Astrocyte (in vitro differentiated cells and primary cell): ENCODE measurements at places on chromosomes 2 and 18. TPM values are rescaled to one million over a fixed set of nuclear protein-coding genes. Genes with fewer than 3 reads are reported as not detected.

The KANSL3 gene
- total RNA-seq, result 23.9 and 26.7 TPM in 2 replicates

DNA sequence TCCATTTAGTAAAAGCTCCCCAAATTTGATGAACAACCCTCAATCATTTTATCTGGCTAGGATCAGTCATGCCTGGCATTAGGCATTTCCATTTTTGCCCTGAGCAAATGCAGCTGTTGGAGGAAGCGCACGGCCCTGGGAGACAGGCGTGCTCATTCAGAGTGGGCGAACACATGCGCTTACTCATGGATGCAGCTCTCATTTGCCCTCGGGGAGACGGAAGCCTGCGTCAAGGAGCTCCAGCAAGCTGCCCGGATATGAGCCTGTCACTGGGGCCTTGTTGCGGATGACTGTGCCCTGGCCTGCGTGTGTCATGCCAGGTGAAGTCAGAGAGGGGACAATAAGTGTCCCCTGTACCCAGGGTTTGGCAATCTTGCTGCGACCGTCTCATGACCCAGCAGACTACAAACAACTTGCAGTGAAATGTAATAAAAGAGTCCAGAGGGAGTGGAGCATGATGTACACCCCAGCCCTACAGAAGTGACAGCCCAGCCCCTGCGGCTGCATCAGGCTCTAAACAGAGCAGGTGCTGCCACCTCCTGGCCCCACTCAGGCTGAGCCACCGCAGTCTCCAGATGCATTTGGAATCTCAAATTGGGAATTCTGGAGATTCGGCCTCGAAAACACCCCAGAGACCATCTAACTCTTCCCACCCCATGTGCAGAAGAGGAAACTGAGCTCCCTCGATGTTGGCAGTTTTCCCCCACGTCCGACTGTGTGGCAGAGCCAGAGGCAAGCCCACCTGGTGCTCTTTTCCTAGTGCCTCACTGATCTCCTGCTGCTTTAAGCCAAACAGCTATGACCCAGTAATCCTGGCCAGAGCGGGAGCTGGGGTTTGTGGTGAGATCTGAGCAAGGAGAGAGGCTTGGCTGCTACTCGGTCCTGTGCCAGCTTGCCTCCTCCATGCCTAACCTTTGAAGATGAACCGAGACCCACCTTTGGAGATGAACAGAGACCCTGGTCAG lies 105.0 kb upstream of the ALK start:
- no peak overlapping the region for H3K4me3 ChIP-seq
- H3K36me3 ChIP-seq, result no peaks in the 10 kb centered on the region
- H3K27ac ChIP-seq, result no peak overlapping the region
- peak; percentile 51 for DNase-seq
- peaks cover 20% of the 10 kb centered on the region for H3K27me3 ChIP-seq
- peaks cover 9% of the 10 kb centered on the region for H3K4me1 ChIP-seq

DNA sequence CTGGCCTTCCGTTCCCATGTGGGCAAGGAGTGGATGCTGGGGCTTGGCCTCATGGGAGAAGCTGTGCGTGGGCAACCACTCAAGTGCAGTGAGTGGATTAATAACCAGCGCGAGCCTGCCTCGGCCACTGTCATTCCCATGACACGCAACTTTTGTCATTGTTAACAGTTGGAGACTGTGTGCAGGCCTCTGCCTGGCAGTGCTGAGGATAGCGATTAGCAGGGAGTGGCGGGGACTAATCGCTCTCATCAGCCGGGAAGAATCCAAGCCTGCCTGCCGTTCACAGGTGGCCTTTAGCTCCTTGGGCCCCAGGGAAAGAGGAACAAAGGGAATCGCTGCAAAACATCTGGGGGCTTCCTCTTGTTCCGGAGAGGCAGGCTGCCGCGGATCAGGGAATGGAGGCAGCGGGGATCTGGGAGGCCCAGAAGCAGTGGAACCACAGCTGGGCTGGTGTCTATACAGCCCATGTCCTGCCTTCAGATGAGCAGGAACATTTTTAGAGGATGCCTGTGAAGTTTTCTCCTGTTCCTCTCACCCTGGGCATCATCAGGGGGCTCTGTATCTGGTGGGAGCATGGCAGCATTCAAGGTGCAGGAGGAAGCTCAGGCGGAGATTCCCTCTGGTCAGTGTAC lies 53.8 kb downstream of the CTIF start:
- no peak overlapping the region for H3K4me3 ChIP-seq
- no peaks in the 10 kb centered on the region for H3K27me3 ChIP-seq
- H3K4me1 ChIP-seq, result peaks cover 16% of the 10 kb centered on the region
- H3K27ac ChIP-seq, result no peak overlapping the region

- no peak for DNase-seq
- peaks cover 11% of the 10 kb centered on the region for H3K27me3 ChIP-seq
- H3K27ac ChIP-seq, result no peak overlapping the region
- H3K4me3 ChIP-seq, result no peak overlapping the region
Observed at GRCh38 chr2:43874776-43875451, 36.1 kb downstream of the ABCG8 start.

GRCh38 chr18:46474487-46475389 lies 182.3 kb downstream of the LOXHD1 start:
- no peaks in the 10 kb centered on the region for H3K36me3 ChIP-seq
- no peaks in the 10 kb centered on the region for H3K4me1 ChIP-seq
- no peak overlapping the region for H3K4me3 ChIP-seq
- no peak overlapping the region for H3K27ac ChIP-seq
- DNase-seq, result no peak

- H3K36me3 ChIP-seq, result no peaks in the 10 kb centered on the region
- no peaks in the 10 kb centered on the region for H3K4me1 ChIP-seq
- no peak for DNase-seq
- no peak overlapping the region for H3K27ac ChIP-seq
- peaks cover 2% of the 10 kb centered on the region for H3K27me3 ChIP-seq
Observed at GRCh38 chr2:204032301-204032700, 95.7 kb downstream of the ICOS start.

DNA sequence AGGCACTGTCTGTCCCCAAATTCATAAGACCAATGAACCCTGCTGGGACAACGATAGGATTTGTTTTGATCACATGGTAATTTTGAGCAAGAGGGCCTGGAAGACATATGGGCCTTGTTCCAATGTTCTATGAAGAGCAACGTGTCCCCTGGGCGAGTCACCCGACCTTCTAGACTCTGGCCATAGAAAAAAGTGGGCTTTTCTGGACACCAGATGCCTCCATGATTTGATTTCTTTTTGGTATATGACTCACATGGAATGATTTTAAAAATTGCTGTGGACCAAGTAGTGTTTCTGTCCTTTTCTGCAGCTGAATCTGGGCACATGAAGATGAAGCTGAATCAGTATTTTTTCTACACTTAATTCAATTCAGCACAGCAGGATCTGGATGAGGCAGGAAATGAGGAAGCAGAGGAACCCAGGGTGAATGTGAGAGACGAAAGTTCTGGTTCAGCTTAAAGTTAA lies 104.9 kb downstream of the CDC42EP3 start:
- H3K27ac ChIP-seq, result peak overlapping the region; percentile 72
- peak; percentile 70 for DNase-seq
- H3K4me3 ChIP-seq, result no peak overlapping the region
- peaks cover 60% of the 10 kb centered on the region for H3K4me1 ChIP-seq
- no peaks in the 10 kb centered on the region for H3K27me3 ChIP-seq

- H3K27ac ChIP-seq, result no peak overlapping the region
- no peak for DNase-seq
- no peaks in the 10 kb centered on the region for H3K36me3 ChIP-seq
Observed at GRCh38 chr2:170822290-170823087, 5.8 kb downstream of the GAD1 start.

- H3K4me1 ChIP-seq, result no peaks in the 10 kb centered on the region
- peaks cover 41% of the 10 kb centered on the region for H3K36me3 ChIP-seq
- no peaks in the 10 kb centered on the region for H3K27me3 ChIP-seq
- H3K27ac ChIP-seq, result no peak overlapping the region
Observed at GRCh38 chr2:201733544-201733943, 35.1 kb upstream of the MPP4 start.

- no peaks in the 10 kb centered on the region for H3K36me3 ChIP-seq
- DNase-seq, result peak; percentile 27
- H3K27me3 ChIP-seq, result peaks cover 92% of the 10 kb centered on the region
- no peak overlapping the region for H3K4me3 ChIP-seq
Observed at GRCh38 chr2:73290049-73290839, 3.1 kb downstream of the EGR4 start.

- no peak overlapping the region for H3K4me3 ChIP-seq
- peaks cover 28% of the 10 kb centered on the region for H3K4me1 ChIP-seq
- peak overlapping the region; percentile 10 for H3K27ac ChIP-seq
- H3K36me3 ChIP-seq, result no peaks in the 10 kb centered on the region
Observed at GRCh38 chr18:59954755-59955156, 55.0 kb downstream of the PMAIP1 start.

- H3K4me3 ChIP-seq, result no peak overlapping the region
- no peaks in the 10 kb centered on the region for H3K27me3 ChIP-seq
- H3K36me3 ChIP-seq, result peaks cover 3% of the 10 kb centered on the region
Observed at GRCh38 chr2:200367155-200367554, 60.7 kb downstream of the SPATS2L start.

DNA sequence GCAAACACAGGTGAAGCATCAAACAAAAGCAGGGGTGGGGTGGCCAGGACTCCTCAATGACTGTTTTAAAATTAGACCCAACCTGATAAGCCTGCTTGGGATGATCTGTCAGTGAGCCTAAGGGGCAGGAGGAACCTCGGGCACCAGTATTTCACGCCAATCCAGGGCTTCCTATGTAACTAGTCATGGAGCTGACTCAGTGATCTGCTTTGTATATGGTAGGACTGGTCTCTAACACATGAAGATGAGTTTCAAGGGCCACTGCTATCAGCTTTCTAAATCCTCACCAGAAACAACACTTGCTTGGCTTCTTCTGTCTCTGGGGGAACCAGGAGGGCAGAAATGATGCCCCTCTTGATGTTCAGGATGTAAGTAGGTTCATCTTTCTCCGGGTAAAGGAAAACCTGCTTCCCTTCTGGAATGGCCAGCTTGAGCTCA lies 6.2 kb downstream of the APOB start:
- H3K4me1 ChIP-seq, result no peaks in the 10 kb centered on the region
- H3K36me3 ChIP-seq, result no peaks in the 10 kb centered on the region
- DNase-seq, result no peak
- no peak overlapping the region for H3K4me3 ChIP-seq
- H3K27me3 ChIP-seq, result no peaks in the 10 kb centered on the region
- no peak overlapping the region for H3K27ac ChIP-seq

- H3K27me3 ChIP-seq, result no peaks in the 10 kb centered on the region
- DNase-seq, result no peak
- H3K27ac ChIP-seq, result peak overlapping the region; percentile 44
- no peak overlapping the region for H3K4me3 ChIP-seq
Observed at GRCh38 chr2:105769504-105769903, 24.8 kb downstream of the NCK2 start.

The ECEL1 gene
- 0.14 TPM in 1 of 2 replicates, not detected in the other for total RNA-seq

GRCh38 chr18:53946594-53946993 lies 277.9 kb downstream of the MBD2 start:
- H3K4me3 ChIP-seq, result no peak overlapping the region
- H3K36me3 ChIP-seq, result no peaks in the 10 kb centered on the region
- peak; percentile 25 for DNase-seq
- H3K4me1 ChIP-seq, result no peaks in the 10 kb centered on the region

GRCh38 chr2:131156452-131157149 lies 51.5 kb downstream of the PLEKHB2 start:
- H3K27ac ChIP-seq, result no peak overlapping the region
- no peak overlapping the region for H3K4me3 ChIP-seq
- no peaks in the 10 kb centered on the region for H3K36me3 ChIP-seq
- H3K4me1 ChIP-seq, result no peaks in the 10 kb centered on the region
- no peak for DNase-seq
- H3K27me3 ChIP-seq, result no peaks in the 10 kb centered on the region

The SKOR2 gene
- not detected in 2 replicates for total RNA-seq

The CD8B2 gene
- total RNA-seq, result not detected in 2 replicates

DNA sequence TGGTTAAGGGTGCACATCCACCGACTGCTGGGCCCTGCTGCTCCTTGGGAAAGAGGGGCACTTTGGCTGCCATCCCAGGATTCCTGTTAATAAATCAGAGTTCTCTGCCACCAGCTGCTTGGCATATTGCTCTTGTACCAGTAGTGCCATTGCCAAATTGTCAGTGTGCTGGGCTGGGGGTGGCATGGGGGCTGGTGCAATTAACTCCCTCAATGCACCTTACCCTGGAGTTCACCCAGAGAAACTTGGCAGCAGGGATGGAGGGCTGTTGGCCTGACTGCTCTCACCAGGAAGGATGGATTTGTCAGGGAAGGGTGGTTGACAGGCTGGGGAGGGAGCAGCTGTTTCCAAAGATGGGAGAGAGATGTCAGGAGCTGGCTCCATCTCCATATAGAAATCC lies 94.6 kb upstream of the SKOR2 start:
- H3K27me3 ChIP-seq, result no peaks in the 10 kb centered on the region
- H3K36me3 ChIP-seq, result no peaks in the 10 kb centered on the region
- DNase-seq, result no peak
- H3K4me1 ChIP-seq, result peaks cover 4% of the 10 kb centered on the region
- no peak overlapping the region for H3K27ac ChIP-seq

- H3K36me3 ChIP-seq, result no peaks in the 10 kb centered on the region
- no peak overlapping the region for H3K4me3 ChIP-seq
- no peaks in the 10 kb centered on the region for H3K4me1 ChIP-seq
- DNase-seq, result no peak
- H3K27me3 ChIP-seq, result no peaks in the 10 kb centered on the region
Observed at GRCh38 chr2:124343827-124344498, 318.9 kb downstream of the CNTNAP5 start.

DNA sequence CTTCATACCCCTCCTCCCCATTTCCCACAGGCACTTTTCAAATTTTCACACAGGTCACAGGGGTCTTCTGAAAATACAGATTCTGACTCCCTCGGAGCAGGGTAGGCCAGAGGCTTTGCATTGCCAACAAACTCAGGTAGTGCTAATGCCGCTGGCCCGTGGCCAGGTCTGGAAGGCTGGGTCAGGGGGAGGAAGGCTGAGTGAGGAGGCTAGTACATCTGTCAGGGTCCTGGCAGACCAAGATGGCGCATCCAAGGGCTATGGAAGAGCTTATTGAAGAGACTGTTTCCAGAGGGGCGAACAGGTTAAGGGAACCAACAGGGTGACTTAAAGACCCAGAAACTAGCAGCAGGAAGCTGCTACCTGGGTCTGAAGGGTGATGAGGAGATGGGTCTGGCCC lies 336.7 kb upstream of the ID2 start:
- H3K27ac ChIP-seq, result no peak overlapping the region
- no peaks in the 10 kb centered on the region for H3K4me1 ChIP-seq
- H3K36me3 ChIP-seq, result no peaks in the 10 kb centered on the region
- DNase-seq, result no peak
- H3K27me3 ChIP-seq, result no peaks in the 10 kb centered on the region

DNA sequence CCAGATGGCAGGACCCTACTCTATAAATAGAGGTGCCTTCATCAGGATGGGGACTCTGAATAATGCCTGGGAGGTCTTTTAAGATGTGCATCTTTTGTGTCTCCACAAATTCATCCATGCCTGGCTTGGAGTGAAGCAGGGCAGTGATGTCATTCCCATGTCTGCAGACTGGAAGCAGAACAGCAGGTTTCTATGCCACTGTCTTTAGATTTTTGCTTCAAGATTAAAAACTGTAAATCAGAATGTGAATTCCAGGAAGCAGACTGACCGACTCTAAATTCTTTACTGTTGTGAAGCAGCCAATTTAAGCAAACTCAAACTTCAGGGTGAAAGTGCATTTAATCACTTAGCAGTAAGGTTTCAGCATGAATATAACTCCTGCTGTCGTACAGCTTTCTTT lies 159.3 kb downstream of the SCG2 start:
- no peak overlapping the region for H3K27ac ChIP-seq
- peak; percentile 70 for DNase-seq
- H3K4me1 ChIP-seq, result no peaks in the 10 kb centered on the region
- no peaks in the 10 kb centered on the region for H3K27me3 ChIP-seq
- H3K4me3 ChIP-seq, result no peak overlapping the region

The AAMP gene
- total RNA-seq, result 78.8 and 87.3 TPM in 2 replicates

GRCh38 chr2:43612944-43613343 lies 17.1 kb upstream of the THADA start:
- H3K36me3 ChIP-seq, result no peaks in the 10 kb centered on the region
- no peak overlapping the region for H3K4me3 ChIP-seq
- H3K27ac ChIP-seq, result no peak overlapping the region
- H3K4me1 ChIP-seq, result no peaks in the 10 kb centered on the region
